ENCODE measurements at places on chromosomes 2 and 18.

GRCh38 chr18:70781860-70782453 lies 493.1 kb downstream of the SOCS6 start:
- peak; percentile 3 for DNase-seq

DNA sequence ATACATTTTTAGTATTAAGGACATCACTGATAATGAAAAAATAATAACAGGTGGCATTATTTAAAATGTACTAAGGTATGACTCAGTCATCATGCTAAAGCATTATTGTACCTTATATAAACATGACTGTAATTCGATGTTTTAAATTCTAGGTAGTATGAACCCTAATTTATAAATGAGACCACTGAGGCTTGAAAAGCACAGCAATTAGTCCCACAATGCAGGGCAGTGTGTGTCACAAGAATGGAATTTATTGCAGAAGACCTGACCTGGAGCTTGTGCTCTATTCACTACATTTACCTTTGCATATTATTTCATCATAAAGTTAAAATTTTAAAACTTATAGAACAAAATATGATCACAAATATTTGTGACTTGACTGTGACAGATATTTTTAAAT lies 358.5 kb upstream of the DSEL start:
- DNase-seq, result no peak

GRCh38 chr18:1846640-1847039 lies 724.7 kb downstream of the METTL4 start:
- DNase-seq, result no peak

- DNase-seq, result no peak
These were observed 175.6 kb downstream of the PRKCE start for GRCh38 chr2:45826884-45827635.

DNA sequence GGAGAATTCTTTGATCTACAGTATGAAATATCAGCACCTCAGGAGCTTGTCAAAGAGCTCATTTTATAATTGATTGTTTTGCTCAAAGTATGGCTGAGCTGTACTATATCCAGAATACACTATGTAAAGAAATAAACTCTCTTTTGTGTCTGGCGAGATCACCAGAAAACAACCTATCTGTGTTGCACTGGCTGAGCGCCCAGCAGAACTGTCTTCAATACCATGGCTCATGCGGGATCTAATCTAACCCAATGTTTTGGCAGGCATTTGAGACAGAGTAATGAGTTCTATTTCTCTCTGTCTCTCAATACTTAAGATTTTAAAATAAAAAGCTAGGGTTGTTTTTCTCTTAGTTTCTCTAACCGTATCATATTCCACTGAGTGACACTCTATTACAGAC lies 192.4 kb downstream of the L3MBTL4 start:
- no peak for DNase-seq

GRCh38 chr2:113080134-113080533 lies 12.4 kb downstream of the IL1F10 start:
- DNase-seq, result no peak

GRCh38 chr2:120454654-120455385 lies 108.9 kb downstream of the INHBB start:
- DNase-seq, result no peak

DNA sequence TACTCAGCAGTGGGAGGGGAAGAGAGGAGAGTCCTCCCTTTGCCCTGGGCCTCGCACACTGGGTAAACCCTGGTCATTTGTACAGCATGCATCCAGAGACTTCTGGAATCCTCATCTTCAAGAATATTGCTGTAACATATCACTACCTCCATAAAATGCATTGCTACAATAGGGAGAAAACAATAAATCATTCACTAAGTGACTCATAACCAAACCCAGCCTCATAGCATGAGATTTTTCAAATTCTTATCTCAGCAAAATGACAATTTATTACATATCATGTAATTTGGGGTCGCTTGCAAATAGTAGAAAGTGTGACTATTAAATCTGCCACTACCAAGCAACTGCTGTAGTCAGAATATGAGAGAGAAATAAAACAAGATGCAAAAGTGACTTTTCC lies 189.4 kb downstream of the ALK start:
- DNase-seq, result no peak

GRCh38 chr2:174340400-174341292 lies 5.9 kb downstream of the SP9 start:
- no peak for DNase-seq

DNA sequence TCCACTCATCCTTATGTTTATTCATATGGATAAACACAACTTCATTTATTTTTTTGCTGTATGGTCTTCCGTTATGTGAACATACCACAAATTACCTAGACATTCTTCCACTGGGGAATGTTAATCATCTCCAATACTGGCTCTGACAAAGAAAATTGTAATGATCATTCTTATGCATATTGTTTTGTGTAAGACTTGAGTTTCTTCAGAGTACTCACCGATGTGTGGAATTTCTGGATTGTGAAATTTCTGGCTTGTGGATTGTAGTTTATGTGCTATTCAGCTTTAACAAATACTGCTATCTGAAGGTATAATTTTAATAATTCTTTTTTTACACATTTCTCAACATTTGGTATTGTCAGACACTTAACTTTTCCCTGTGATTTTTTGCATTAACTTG lies 212.2 kb upstream of the THUMPD2 start:
- DNase-seq, result no peak

GRCh38 chr2:240712121-240712520 lies 20.5 kb downstream of the AQP12A start:
- no peak for DNase-seq

GRCh38 chr2:219056176-219056895 lies 4.4 kb downstream of the IHH start:
- no peak for DNase-seq

Measured in NCI-H2029 (cell line).